Right renal cortex interstitium (tissue), 3 donors: ENCODE measurements at places on chromosomes 1 and 21. TPM values are rescaled to one million over a fixed set of nuclear protein-coding genes. Genes with fewer than 3 reads are reported as not detected.

GRCh38 chr1:112575154-112575804 is 43.7 kb downstream of the ST7L start:
- DNase-seq: no peak

DNA sequence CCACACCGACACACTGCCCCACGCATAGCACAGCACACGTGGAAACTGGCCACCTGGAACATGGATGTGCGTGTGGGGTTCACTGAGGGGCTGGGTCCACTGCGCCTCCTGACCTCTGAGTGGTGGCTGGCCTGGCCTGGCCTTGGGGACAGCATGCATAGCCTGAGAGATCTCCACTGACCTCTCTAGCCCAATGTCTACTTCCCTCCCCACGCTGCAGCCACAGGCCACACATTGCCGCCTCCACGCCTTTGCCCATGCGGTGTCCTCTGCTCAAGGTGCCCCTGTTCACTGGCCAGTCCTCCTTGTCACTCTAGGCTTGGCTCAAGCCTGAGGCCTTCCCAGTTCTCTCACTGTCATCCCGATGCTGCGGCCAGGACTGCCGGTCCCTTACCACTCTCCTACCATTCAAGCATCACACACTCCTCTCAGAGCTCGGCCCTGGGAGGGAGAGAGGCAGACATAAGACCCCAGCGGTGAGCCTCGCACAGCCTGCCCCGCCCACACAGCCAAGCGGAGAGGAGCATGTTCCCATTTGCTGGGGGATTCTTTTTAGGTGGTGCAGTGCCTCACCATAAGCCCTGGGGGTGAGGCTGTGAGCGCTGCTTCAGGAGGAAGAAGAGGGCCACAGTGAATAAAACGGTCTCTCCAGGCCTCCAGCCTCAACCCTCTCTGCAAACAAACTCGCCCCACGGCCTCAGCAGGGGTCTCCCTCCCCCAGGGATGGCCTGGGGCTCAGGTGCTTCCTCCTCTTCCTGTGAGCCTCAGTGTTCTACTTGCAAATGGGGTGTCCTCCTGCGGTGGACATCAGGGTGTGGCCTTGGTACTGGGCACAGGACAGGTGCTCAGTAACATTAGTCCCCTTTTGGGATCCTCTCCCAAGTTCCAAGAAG is 80.8 kb downstream of the DMRTB1 start:
- DNase-seq: no peak

DNA sequence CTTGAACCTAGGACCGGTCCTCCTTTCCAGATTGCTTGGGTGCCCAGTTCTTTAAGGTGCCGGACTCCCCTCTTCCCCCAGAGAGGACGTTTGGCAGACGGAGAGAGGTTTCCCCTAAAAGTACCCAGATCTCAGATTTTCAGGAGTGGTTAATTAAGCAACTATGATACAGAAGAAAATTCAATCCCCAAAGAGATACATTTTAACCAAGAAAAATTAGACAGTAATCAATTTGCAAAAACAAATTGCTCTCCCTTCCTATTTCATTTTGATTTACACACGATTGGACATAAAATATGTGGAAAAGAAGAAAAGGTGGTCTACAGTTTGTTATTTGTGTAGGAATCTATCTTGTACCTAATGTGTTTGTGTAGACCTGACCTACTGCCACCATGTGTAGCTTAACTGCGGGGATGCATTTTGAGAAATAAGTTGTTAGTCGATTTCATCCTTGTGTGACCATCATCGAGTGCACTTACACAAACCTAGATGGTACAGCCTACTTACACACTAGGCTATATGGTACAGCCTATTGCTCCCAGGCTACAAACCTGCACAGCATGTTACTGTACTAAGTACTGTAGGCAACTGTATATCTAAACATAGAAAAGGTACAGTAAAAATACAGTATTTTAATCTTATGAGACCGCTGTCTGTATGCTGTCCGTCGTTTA is 755 bp downstream of the RPAP2 start:
- DNase-seq: no peak

LEMD1 gene
- polyA plus RNA-seq: 3.6 TPM

SERTAD4 gene
- polyA plus RNA-seq: 3.9 TPM

DNA sequence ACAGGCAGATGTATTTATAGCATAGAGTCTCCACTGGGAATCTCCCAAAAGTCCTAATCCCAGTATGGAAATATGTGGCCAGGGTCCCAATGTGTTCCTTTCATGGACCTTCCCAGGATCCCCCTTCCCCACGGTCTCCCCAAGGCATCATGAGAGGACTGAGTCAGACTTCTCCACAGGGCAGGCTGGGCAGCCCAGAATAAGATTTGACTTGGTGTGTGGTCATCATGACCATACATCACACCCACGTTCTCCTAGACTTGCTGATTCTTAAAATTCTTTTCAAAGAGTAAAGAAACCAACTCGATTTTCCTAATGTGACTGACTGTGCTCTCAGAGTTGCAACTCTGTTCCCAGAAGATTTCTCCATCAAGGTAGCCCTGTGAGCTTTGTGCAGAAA is 93.9 kb upstream of the CD34 start:
- no peak for DNase-seq

DNA sequence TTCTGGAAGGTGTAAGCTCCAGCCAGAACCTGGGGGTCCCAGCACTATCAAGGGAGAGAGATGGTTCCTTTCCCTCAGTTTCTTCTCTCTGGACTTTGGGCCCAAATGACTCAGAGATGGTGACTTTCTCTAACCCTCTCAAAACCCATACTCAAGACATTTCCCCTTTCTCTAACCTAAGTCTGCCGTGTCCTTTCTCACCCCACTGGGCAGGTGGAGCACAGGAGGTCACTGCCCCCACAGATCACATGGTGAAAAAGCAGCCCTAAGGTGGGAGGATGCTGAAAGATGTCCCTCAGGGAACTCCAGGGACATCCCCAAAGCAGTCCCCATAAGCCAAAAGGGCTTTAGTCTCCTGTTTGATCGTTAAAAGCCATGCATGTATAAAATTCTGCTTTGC is 173.7 kb downstream of the HIVEP3 start:
- no peak for DNase-seq
